Activated T-helper 17 cell treated with anti-CD3 and anti-CD28 coated beads, Interleukin-2, amount 50 U/mL, for 72 hours (primary cell): ENCODE measurements at places on chromosomes 16 and 17.

- H3K36me3 ChIP-seq: peaks cover 65% of the 10 kb centered on the region
- H3K4me1 ChIP-seq: no peaks in the 10 kb centered on the region
- H3K27ac ChIP-seq: no peak overlapping the region
- ATAC-seq: no peak
- H3K27me3 ChIP-seq: no peaks in the 10 kb centered on the region
These were observed 30.0 kb upstream of the CLEC18A start for GRCh38 chr16:69921127-69921526.

- ATAC-seq: no peak
- no peaks in the 10 kb centered on the region for H3K4me1 ChIP-seq
- H3K27me3 ChIP-seq: peaks cover 10% of the 10 kb centered on the region
- H3K27ac ChIP-seq: no peak overlapping the region
- H3K4me3 ChIP-seq: no peak overlapping the region
- H3K36me3 ChIP-seq: no peaks in the 10 kb centered on the region
These were observed 2.0 kb downstream of the TMC5 start for GRCh38 chr16:19419698-19420075.

DNA sequence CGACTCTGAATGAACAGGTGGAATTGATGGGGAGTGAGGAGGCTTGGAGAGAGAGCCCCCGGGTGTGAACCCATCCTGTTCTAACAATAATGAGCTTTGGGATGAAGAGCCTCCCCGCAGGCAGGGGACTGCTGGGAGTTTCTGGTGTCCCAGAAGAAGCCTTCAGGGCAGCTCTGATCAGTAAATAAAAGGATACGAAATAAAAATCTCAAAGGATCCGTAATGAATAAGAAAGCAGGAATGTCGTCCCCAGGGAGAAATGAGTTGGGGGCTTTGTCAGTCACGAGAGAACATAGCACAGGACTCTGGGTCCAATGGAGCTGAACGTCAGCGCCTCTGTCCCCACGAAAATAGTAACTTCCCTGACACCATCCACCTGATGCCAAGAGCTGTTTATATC, 113.4 kb downstream of the PITPNC1 start:
- peaks cover 26% of the 10 kb centered on the region for H3K4me1 ChIP-seq
- no peak overlapping the region for H3K4me3 ChIP-seq
- H3K27me3 ChIP-seq: no peaks in the 10 kb centered on the region
- H3K36me3 ChIP-seq: no peaks in the 10 kb centered on the region
- H3K27ac ChIP-seq: peak overlapping the region; percentile 58

DNA sequence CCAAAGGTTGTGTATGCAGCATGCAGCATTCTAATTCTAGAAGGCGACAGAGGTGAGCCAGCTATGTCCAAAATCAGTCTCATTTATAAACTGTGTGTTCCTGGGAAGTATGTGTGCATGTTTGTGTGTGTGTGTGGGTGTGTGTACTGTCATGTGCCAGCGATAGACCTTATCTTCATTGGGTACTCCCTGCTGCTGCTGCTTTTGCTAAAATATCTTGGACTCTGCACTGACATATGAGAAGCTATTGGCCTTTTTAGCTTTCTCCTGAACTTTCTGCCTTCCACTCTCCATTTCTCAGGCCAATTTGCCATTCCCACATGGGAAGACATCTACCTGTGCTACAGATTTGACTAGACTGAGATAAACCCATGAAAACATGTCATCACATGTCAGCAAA, 2.0 kb upstream of the LPO start:
- H3K36me3 ChIP-seq: no peaks in the 10 kb centered on the region
- no peak overlapping the region for H3K4me3 ChIP-seq
- ATAC-seq: no peak

GRCh38 chr17:14459955-14460354, 159.1 kb downstream of the HS3ST3B1 start:
- no peak for ATAC-seq
- H3K4me3 ChIP-seq: no peak overlapping the region
- no peaks in the 10 kb centered on the region for H3K27me3 ChIP-seq
- H3K4me1 ChIP-seq: no peaks in the 10 kb centered on the region
- H3K27ac ChIP-seq: no peak overlapping the region
- H3K36me3 ChIP-seq: no peaks in the 10 kb centered on the region

- ATAC-seq: peak; percentile 97
- peaks cover 32% of the 10 kb centered on the region for H3K4me1 ChIP-seq
- H3K27me3 ChIP-seq: no peaks in the 10 kb centered on the region
- H3K4me3 ChIP-seq: peak within 1 kb of the TSS; percentile 99
These were observed at the start of gene ACAP1 for GRCh38 chr17:7336240-7337175. Gene ACAP1 (plus strand): TSS chr17:7336529. CDS start chr17:7336735, 206 bp downstream.

DNA sequence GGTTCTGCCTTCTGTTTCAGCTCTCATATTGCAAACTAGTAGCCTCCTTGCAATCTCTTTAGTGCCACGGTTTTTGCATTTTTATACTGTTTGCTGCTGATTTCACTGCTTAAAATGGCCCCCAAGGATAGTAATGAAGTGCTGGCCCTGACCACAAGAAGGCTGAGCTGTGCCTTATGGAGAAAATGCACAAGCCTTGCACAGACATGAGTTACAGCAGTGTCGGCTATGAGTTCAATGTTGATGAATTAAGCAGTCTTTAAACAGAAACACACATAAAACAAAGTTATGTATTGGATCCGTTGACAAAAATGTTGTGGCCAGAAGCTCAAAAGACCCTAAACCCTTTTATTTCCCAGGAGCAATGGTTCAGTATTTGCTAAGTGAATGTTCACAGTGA, 210.6 kb upstream of the DYNLRB2 start:
- H3K27me3 ChIP-seq: peaks cover 22% of the 10 kb centered on the region
- no peaks in the 10 kb centered on the region for H3K4me1 ChIP-seq
- ATAC-seq: no peak
- no peaks in the 10 kb centered on the region for H3K36me3 ChIP-seq
- no peak overlapping the region for H3K27ac ChIP-seq

DNA sequence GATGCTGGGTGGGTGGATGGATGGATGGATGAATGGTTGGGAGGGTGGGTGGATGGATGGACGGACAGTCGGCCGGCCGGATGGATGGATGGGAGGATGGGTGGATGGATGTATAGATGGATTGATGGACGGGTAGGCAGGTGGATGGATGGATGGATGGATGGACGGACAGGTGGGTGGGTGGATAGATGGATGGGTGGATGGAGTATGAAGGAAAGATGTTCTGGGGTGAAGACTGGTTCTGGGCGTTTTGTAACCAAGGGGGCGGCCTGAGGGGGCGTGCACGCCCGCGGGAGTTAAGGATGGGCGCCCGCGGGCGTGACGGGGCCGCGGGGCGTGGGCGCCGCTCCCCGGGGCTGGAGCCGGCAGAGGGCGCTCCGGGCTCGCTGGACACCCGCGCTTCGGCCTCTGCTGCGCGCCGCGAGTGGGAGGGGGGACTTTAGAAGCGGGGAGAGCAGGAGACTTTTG, at the start of gene NECAB2:
NECAB2 (plus strand) TSS at position 407 of the 468 bp plus-strand sequence. CDS start 405 bp downstream, outside the sequence.
- no peak within 1 kb of the TSS for H3K4me3 ChIP-seq
- H3K27me3 ChIP-seq: peaks cover 12% of the 10 kb centered on the region
- ATAC-seq: no peak
- H3K27ac ChIP-seq: no peak within 1 kb of the TSS

DNA sequence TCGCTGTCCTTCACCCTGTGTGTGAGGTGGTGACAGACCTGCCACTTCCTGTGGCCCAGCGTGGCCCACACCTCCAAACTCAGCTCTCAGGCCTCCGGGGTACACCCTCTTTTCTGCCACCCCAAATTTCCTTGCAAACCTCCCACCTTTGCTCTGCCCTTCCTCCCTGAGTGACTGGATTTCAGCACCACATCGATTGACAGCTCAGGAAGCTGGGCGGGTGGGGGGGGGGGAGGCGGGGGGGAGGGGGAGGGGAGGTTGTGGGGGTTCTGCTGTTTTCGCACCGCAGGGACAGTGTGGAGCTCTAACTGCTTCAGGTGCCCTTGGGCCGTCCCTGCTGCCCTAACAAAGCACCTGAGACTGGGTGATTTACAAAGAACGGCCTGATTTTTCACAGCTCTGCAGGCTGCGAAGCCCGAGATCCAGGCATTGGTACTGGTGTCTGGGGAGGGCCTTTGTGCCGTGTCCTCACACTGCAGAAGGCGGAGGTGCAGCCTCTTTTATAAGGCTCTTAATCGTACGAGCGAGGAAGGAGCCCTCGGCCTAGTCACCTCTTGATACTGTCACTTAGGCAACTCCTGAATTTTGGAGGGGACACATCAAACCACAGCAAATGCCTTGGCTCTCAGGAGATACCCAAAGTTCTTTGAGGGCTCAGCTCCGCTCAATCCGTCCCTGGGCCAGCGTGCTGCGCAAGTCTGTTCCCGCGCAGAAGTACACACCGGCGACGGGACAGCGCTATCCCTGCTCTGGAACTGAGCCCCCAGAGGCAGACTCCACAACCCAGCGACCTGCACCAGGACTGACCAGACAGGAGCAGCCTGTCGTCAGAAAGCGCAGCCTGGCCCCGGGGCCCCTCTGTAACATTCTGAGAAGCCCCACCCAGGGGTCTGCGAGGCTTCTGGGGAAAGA, 3.6 kb downstream of the NDUFAF8 start:
- H3K27ac ChIP-seq: no peak overlapping the region
- H3K4me3 ChIP-seq: no peak overlapping the region
- H3K36me3 ChIP-seq: peaks cover 36% of the 10 kb centered on the region
- ATAC-seq: no peak
- H3K27me3 ChIP-seq: no peaks in the 10 kb centered on the region
- H3K4me1 ChIP-seq: peaks cover 9% of the 10 kb centered on the region

- H3K4me3 ChIP-seq: no peak overlapping the region
- no peak for ATAC-seq
- H3K27me3 ChIP-seq: no peaks in the 10 kb centered on the region
These were observed 22.4 kb downstream of the SNX11 start for GRCh38 chr17:48129981-48130380.

- H3K27ac ChIP-seq: no peak overlapping the region
- H3K4me1 ChIP-seq: no peaks in the 10 kb centered on the region
- H3K4me3 ChIP-seq: no peak overlapping the region
- no peaks in the 10 kb centered on the region for H3K27me3 ChIP-seq
- no peaks in the 10 kb centered on the region for H3K36me3 ChIP-seq
These were observed 9.4 kb downstream of the C16orf86 start for GRCh38 chr16:67675999-67676398.

- peak within 1 kb of the TSS; percentile 99 for H3K27ac ChIP-seq
- peak within 1 kb of the TSS; percentile 93 for H3K4me3 ChIP-seq
- peak; percentile 3 for ATAC-seq
- peaks cover 56% of the 10 kb centered on the region for H3K4me1 ChIP-seq
- H3K27me3 ChIP-seq: no peaks in the 10 kb centered on the region
These were observed at the start of gene MAP3K14 for GRCh38 chr17:45316434-45317110. Gene MAP3K14 (minus strand): TSS chr17:45317020. CDS start chr17:45290745, 26,275 bp downstream.

DNA sequence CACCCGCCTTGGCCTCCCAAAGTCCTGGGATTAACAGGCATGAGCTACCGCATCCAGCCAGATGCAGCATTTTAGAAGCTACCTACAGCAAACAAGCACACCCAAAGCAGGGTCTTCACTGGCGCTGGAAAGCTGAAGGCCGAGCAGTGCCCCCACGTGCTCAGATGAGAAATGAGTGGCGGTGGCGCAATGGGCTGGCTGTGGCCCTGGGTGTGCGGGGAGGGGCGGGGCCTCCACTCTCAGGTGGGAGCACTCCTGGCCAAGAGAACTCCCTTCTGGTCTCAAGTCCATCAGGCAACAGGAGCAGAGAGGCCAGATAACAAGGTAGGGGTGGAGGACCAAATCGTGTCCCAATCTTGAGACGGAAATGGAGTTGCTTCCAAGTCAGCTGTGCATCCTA, 12.1 kb downstream of the TMEM11 start:
- H3K27me3 ChIP-seq: no peaks in the 10 kb centered on the region
- H3K27ac ChIP-seq: no peak overlapping the region
- no peak for ATAC-seq
- H3K36me3 ChIP-seq: peaks cover 32% of the 10 kb centered on the region
- H3K4me1 ChIP-seq: peaks cover 10% of the 10 kb centered on the region

GRCh38 chr17:74960570-74961342, 11.8 kb downstream of the HID1 start:
- peak; percentile 45 for ATAC-seq
- no peak overlapping the region for H3K4me3 ChIP-seq
- no peak overlapping the region for H3K27ac ChIP-seq
- peaks cover 4% of the 10 kb centered on the region for H3K4me1 ChIP-seq
- H3K36me3 ChIP-seq: no peaks in the 10 kb centered on the region

- ATAC-seq: no peak
- H3K4me3 ChIP-seq: no peak overlapping the region
- H3K27ac ChIP-seq: no peak overlapping the region
- H3K36me3 ChIP-seq: no peaks in the 10 kb centered on the region
These were observed 9.6 kb downstream of the DLX3 start for GRCh38 chr17:49985310-49985990.

DNA sequence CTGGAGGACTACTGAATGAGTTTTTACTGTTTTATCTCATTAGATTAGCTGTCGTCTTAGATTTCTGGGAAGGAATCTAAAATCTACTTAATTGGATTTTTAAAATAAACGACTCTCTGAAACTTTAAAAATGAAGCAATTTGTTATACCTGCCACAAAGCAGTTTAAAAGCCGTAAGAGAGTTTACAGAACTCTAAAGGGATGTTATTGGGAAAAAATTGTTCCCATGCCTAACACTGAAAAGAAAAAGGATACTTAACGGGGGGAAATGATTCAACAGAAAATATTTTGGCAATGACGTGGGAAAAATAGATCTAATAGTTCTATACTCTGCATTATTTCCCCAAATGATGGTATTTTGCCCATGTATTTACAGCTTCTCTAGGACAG, 27.0 kb downstream of the ARHGAP17 start:
- peak overlapping the region; percentile 42 for H3K27ac ChIP-seq
- no peak for ATAC-seq
- H3K27me3 ChIP-seq: no peaks in the 10 kb centered on the region
- H3K36me3 ChIP-seq: no peaks in the 10 kb centered on the region

DNA sequence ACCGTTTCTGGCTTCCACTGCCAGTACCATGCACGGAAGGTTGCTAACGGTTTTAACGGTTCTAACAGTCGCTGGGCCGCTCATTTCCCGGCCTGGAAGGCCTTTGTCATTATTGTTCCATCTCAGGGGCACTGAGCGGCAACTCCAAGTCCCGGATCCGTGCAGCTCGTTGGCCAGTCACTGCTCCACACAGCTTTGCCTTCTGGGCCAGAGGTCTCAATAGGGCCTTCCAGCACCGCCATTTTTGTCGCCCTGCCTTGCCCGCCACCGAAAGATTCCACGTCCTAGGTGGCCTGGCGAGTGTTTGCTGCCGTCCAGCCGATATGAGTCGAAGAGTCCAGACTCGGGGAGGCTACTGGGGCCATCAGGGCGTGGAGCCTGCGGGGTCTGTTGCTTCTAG, 30.3 kb upstream of the ATF7IP2 start:
- no peaks in the 10 kb centered on the region for H3K36me3 ChIP-seq
- ATAC-seq: no peak
- H3K4me1 ChIP-seq: no peaks in the 10 kb centered on the region
- H3K4me3 ChIP-seq: no peak overlapping the region
- H3K27me3 ChIP-seq: no peaks in the 10 kb centered on the region

DNA sequence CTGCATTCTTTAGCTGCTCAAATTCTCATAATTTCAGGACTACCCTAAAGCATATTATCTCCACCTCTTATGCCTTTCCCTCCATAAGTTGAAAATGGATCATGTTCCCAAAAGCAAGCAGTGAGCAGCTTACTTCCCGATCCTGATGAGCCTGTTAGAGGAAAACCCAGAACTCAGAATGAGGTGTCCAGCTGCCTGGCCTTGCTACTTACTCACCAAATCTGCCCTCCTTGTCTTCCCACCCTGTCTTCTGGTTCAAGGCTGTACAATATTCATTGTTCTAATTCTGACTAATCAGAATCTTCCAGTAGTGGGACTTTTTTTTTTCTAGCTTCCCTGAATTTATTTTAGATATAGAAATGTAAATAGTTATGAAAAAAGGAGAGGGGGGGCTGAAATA, 10.8 kb downstream of the LYRM1 start:
- ATAC-seq: peak; percentile 64
- H3K4me1 ChIP-seq: peaks cover 6% of the 10 kb centered on the region
- H3K27ac ChIP-seq: peak overlapping the region; percentile 92

- H3K36me3 ChIP-seq: no peaks in the 10 kb centered on the region
- H3K27me3 ChIP-seq: no peaks in the 10 kb centered on the region
- ATAC-seq: no peak
- no peak overlapping the region for H3K27ac ChIP-seq
These were observed 16.0 kb upstream of the LRRC75A start for GRCh38 chr17:16507918-16508533.
